ENCODE measurements at places on chromosomes 7 and 10.

DNA sequence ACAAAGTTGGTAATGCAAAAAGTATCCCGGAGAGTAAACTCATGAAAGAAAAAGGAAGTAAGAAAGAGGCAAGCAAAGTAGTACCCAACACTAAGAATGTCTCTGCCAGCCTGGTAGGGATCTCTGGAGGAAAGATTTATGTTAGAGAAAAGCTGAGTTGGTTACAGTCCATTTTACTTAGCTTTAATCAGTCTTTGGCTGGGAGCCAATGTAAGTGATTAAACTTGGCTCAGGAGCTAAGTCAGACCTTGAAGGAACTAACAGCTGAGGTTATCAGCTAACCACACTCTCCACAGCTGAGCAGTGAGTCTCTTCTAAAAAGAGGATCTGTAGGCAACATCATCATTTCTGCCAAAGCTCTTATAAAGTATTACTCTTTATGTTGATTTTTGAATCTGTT is 148.0 kb downstream of the ANKRD7 start:
- no peak for DNase-seq

- no peak for DNase-seq
These were observed 463.6 kb upstream of the DPP6 start for GRCh38 chr7:153588586-153588985.

GRCh38 chr7:64666663-64667050 is 724 bp downstream of the ZNF107 start:
- DNase-seq, result no peak

- no peak for DNase-seq
These were observed 70.2 kb upstream of the RAPGEF5 start for GRCh38 chr7:22427104-22427503.

- DNase-seq, result no peak
These were observed 31.0 kb upstream of the LRRC18 start for GRCh38 chr10:48970654-48971053.

DNA sequence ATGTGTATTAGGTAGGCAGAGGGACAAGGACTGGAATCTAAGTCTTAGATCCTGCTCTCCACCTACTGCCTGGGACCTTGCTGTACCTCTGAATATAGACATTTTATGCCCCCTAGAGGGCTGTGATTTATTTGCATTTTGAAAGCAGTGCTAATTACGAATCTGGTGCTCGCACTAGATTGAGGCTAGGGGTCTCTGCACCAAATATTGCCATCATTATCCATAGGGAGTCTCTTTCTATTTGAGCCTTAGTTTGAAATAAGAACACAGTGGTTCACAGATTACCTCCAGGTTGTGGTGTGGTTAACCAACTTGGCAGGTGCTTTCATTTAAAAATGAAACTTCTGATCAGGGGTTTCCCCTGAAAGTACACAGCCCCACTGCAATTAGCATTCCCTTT is 41.8 kb downstream of the CNNM1 start:
- DNase-seq, result no peak

- DNase-seq, result no peak
These were observed 599.6 kb downstream of the INHBA start for GRCh38 chr7:41103331-41103730.

GRCh38 chr10:22629852-22630233 is 84.5 kb downstream of the PIP4K2A start:
- DNase-seq, result no peak

- no peak for DNase-seq
These were observed 102.7 kb downstream of the KMT2C start for GRCh38 chr7:152333134-152333533.

DNA sequence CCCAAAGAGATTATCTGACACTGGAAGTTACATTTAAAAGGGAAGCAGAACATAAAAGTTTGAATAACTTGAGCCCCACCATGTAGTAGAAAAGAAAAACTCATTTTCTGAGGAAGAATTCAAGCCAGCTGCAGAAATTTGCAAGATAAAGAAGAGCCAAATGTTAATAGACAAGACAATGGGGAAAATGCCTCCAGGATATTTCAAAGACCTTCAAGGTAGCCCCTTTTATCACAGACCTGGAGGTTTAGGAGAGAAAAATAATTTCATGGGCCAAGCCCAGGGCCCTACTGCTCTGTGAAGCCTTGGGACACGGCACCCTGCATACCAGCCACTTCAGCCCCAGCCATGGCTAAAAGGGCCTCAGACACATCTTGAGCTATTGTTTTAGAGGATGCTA is 18.4 kb upstream of the AKR1C1 start:
- DNase-seq, result no peak

GRCh38 chr7:10315881-10316280 is 657.8 kb upstream of the PHF14 start:
- no peak for DNase-seq

DNA sequence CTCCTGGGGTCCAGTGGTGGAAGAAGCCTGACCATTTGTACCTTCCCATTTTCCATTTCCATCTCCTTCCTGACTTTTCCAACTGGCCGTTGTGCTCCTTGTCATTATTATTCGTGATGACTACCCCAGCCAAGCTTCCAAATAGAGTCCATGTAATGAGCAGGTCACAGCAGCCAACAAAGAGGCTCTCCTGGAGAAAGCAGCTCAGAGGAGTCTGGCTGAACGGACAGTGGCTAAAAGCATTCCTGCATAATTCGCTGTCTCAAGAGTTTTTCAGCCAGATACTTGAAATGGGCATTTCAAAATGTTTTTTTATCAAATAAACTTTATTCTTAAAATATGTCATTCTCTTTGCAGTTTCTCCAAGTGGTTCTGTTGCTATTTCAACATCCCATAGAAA is 458.6 kb downstream of the INHBA start:
- no peak for DNase-seq

DNA sequence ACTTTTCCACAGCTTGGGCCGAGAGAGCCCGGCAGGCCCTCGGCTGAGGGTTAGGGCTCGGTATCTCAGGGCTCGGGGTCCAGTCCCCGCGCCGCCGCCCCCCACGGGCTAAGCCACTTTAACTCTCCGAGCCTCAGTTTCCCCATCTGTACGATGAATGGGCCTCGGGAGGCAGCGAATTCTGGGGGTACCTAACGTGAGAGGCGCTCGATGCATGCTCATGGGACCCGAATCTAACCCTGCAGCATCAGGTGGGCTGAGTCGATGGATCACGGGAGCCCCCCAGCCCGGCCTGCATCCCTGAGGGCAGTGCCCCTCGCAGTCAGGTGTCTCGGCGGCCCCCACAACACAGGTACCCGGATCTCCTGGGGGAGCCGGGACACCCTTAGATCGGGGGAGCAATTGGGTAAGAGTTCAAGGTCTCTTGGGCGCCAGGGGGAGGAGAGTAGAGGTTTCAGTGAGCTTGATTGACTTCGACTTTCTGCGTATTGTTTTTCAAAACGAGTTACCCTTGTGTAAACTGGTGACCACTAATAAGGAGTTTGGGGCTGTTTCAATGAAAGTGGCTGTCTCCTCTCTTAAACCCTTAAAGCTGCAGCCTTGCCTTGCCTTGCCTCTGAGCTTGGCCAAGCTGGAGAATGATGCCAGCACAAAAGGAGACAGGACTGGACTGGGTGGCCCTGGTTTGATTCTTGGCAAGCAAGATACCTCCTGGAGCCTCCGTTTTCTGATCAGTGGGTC is 631 bp downstream of the POR start:
- no peak for DNase-seq

GRCh38 chr7:128259131-128260061 is 18.3 kb downstream of the LEP start:
- no peak for DNase-seq

- no peak for DNase-seq
These were observed 14.0 kb upstream of the MRPS33 start for GRCh38 chr7:141028767-141029166.

DNA sequence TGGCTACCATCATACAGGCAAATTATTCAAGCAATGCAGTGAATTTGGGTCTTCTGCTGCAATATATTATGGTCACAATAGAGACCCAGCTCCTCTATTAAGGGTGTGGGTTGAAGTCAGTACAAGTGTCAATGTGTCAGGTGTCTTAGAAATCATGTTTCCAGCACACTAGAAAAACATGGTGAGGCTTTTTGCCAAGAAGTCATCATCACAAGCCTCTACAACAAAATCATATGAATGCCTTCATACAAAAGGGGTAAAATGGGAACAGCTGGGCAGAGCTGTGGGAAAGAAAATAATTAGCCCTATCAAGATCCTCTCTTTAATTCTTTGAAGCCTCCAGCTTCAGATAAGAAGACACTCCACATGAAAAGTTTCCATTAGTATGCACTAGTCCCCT is 37.2 kb downstream of the FAM13C start:
- DNase-seq, result no peak

DNA sequence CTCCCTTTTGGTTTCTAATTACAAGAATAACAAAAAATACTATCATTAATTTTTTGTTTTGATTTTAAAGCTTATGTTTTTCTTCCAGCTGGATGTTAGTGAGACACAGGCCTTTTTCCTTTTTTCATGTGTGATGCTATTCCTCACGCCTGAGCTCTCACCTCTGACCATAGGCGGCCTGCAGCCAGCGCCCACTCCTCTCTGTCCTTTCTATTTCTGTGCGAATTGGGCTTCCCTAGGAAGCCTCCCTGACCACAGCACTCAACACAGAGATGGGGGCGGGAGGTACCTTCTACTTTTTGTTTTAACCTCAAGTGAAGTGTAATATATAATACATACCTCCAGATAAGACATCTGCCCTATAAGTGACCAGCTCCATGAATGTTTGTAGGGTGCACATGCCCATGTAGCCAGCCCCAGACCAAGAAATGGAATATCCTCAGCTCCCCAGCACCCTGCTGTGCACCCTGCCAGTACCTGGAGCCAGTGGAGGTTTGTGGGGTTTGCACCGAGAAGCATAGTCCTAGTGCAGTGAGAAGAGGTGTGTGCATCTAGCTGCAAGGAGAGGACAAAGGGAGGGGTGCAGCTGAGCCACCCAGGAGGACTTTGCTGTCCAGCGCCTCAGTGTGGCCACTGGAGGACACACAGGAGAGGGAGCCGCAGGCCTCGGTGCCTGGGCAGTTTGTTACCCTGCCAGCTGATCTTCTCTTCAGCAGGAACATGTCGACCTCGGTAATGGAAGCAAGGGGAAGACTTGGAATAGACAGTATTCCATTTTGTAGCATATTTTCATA is 38.5 kb downstream of the BNIP3 start:
- no peak for DNase-seq

DNA sequence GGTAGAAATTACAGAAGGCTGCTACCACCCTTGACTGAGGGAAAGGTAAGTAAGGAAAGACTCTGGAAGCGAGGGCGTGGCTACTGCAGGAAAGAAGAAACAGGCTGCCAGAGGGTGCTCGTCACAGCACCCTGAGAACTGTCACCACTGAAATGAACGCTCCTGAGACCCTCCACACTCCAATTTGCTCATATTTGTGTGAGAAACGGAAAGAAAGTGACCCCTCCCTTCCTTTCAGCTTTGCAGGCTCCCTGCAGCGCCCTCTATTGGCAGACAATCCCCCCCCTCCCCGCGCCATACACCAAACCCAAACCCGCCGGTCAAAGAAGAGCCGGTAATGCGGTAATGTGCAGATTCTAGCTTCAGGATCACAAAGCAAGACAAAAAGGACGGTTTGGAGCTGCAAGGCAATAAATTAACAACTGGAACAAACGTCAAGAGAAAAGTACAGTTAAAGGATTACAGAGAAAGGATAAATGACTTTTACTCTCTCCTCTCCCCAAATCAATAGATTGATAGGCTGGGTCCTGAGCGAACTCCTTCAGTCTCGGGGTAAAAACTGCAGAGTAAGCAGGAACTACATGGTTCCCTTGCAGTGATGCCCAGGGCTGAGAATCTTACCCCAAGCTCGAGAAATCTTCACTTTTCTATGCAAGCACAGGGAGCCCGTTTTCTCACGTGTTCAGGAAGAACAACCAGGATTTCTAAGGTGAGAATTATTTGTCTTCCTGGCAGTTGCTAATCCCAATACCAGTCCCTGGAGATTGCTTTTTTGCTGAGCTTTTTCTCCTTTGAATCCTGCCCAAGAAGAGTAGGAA is 47.6 kb downstream of the STEAP1B start:
- DNase-seq, result no peak

GRCh38 chr7:81672872-81673271 is 97.0 kb downstream of the HGF start:
- DNase-seq, result no peak

- DNase-seq, result no peak
These were observed 118.7 kb upstream of the GDF10 start for GRCh38 chr10:47181052-47181849.

GRCh38 chr7:6169805-6170520 is 102.5 kb downstream of the CYTH3 start:
- DNase-seq, result no peak

DNA sequence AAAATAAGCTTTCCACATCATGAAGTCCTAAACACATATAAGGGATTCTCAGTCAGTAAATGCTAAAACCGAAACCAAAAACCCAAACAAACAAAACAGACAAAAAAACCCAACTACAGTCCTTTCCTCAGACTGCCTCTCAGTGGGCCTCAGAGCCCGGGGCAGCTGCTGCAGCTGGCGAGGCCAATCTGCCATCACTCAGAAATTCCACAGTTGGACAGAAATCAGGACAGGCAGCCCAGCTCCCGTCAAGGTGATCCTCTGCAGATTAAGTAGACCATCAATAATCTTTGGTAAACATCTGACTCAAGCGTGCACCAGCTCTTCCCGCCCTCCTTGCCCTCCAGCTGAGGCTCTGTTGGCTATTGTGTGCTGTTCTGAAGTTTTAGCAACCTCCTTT is 142.2 kb downstream of the ATXN7L1 start:
- DNase-seq, result no peak

GRCh38 chr10:125106586-125106985 is 53.8 kb downstream of the CTBP2 start:
- DNase-seq, result no peak

DNA sequence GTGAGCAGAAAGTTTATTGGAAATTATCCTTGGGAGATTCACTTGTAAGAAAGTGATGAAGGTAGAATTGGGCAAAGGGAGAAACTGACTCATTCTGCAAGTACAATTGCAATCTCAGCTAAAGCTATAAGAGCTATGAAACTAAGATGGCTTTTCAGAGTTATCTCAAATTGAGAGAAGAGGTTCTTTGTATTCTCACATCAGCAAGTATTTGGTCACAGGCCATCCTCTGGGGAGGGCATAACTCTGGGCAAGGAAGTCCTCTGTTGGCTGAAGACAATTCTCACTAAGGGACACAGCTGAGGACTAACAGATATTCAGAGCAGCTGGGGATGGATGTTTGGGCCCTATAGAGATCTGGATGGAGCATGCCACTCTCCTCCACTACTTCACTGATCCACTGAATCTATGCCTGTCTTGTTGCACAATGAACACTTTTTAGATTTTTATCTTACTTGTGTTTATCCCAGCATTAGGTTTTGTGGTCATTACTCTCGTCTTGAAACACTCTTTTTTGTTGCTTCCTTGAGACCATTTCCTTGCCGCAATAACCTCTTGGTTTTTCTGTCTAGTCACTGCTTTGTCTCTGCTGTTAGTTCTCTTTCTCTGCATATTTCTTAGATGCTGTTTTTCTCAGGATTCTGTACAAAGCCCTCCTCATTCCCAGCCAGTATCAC is 115.1 kb downstream of the GNAI1 start:
- no peak for DNase-seq

- no peak for DNase-seq
These were observed 196.2 kb downstream of the NRG3 start for GRCh38 chr10:82071231-82071630.

DNA sequence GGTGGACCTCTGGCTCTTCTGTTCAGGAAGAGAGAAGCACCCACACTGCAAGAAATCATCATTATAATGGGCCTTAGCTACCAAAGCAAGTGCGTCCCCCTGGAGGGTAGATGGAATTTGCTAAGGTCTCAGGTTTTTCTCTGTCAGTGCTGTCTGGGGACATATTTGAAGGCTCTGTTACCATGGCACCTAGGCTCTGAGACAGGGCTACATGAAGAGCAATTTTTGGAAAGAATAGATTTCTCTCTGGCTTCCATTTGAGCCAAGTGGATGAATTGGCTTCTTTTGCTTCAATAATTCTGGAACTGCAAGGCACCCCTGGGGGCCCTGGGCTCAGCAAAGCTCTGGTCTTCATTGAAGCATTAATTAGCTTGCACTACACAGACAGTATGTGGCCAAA is 349.1 kb upstream of the GALNT17 start:
- DNase-seq, result no peak
